ENCODE measurements at places on chromosomes 2 and 18. TPM values are rescaled to one million over a fixed set of nuclear protein-coding genes. Genes with fewer than 3 reads are reported as not detected.

Gene GPR155
- total RNA-seq, result 16.3 TPM

Gene STARD6
- total RNA-seq, result not detected

Gene PLEKHB2
- 42.9 TPM for total RNA-seq

Gene NHEJ1
- 6.4 TPM for total RNA-seq

DNA sequence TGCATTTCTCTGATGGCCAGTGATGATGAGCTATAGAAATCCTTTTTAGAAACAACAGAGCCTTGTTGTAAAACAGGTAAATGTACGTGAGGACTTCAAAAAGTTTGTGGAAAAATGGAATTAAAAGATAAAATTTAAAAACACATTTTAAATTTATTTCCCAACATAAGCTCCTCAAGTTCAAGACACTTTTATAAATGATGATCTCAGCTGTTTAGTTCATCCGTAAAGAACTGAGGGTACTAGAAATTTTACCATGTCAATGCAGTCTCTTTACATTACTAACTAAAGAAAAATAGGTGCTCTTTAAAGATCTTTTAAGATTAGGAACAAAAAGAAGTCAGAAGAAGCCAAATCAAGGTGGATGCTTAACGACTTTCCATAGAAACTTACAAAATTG lies 52.5 kb downstream of the MSH2 start:
- no peaks in the 10 kb centered on the region for H3K27me3 ChIP-seq
- peaks cover 5% of the 10 kb centered on the region for H3K36me3 ChIP-seq
- H3K4me1 ChIP-seq, result no peaks in the 10 kb centered on the region
- DNase-seq, result no peak
- H3K27ac ChIP-seq, result no peak overlapping the region

DNA sequence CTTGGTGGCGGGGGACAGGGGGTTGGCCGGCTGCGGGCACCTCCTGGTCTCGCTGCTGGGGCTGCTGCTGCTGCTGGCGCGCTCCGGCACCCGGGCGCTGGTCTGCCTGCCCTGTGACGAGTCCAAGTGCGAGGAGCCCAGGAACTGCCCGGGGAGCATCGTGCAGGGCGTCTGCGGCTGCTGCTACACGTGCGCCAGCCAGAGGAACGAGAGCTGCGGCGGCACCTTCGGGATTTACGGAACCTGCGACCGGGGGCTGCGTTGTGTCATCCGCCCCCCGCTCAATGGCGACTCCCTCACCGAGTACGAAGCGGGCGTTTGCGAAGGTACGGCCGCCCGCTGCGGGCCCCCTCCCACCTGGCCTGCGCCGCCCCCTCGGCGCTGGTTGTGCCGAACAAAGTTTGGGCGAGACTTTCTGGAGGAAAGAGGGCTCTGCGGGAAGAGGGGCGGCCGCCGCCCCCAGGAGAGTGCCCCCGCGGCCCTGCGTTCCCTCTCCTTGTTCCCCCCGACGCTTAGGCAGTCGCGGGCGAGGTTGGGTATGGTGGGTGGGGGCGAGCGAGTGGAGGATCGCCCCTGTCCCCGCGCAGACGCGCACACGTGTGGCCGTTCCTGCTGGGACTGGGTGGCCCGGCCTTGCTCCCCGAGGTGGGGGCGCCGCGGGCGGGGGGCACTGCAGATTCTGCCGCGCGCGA lies 866 bp downstream of the CRIM1 start:
- H3K36me3 ChIP-seq, result no peaks in the 10 kb centered on the region
- H3K4me1 ChIP-seq, result peaks cover 78% of the 10 kb centered on the region
- H3K4me3 ChIP-seq, result peak overlapping the region; percentile 78
- DNase-seq, result peak; percentile 54

DNA sequence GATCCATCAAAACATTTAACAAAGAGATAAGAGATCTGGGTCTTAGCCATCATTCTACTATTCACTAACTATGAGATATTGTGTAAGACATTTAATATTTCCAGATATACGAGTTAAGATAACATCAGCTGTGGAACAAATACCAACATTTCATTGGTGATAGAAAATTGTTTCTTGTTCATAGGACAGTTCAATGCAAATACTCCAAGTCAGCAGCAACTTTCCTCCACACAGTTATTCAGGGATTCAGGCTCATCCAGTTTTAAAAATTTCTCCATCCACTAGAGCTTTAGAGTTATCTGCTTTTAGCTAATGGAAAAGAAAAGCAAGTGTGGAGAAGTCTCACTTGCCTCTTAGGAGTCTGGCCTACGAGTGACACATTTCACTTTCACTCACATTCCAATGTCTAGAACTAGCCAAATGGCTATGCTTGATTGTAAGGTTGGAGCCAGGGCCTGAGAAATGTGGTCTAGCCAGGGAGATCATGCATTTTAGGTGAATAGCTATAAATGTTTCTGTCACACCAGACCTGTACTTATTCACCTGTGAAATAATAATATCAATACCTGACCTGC lies 119.3 kb upstream of the MAPRE2 start:
- H3K27ac ChIP-seq, result no peak overlapping the region
- H3K4me1 ChIP-seq, result no peaks in the 10 kb centered on the region

- no peak overlapping the region for H3K27ac ChIP-seq
- H3K27me3 ChIP-seq, result no peaks in the 10 kb centered on the region
- H3K4me3 ChIP-seq, result no peak overlapping the region
- H3K36me3 ChIP-seq, result no peaks in the 10 kb centered on the region
- no peaks in the 10 kb centered on the region for H3K4me1 ChIP-seq
These were observed 10.3 kb upstream of the CHST10 start for GRCh38 chr2:100427627-100428258.

- no peaks in the 10 kb centered on the region for H3K27me3 ChIP-seq
- no peaks in the 10 kb centered on the region for H3K4me1 ChIP-seq
- H3K4me3 ChIP-seq, result no peak overlapping the region
- DNase-seq, result no peak
- H3K27ac ChIP-seq, result no peak overlapping the region
- no peaks in the 10 kb centered on the region for H3K36me3 ChIP-seq
These were observed 339.2 kb downstream of the ARHGAP15 start for GRCh38 chr2:143468341-143468888.

GRCh38 chr18:62398291-62398690 lies 73.2 kb downstream of the TNFRSF11A start:
- no peak overlapping the region for H3K27ac ChIP-seq
- no peaks in the 10 kb centered on the region for H3K36me3 ChIP-seq
- peaks cover 4% of the 10 kb centered on the region for H3K27me3 ChIP-seq
- DNase-seq, result no peak

DNA sequence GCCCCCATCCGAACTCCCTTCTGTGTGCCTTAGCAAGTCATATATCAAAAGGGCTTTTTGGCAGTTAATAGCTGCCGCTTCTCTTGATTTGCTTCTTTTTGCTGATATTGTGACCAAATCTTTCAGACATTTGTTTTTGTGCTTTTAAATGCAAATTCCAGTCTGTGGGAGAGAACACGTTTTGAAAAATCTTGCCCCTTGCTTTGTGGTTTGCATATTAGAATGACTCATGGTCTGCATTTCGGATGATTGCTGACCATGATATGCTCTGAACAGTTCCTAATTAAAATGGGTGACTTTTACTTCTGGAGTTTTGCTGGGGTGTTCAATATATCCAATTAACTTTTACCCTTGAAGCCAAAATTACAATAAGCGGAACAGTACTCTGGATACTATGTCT lies 58.2 kb upstream of the ST6GAL2 start:
- no peaks in the 10 kb centered on the region for H3K4me1 ChIP-seq
- DNase-seq, result no peak
- no peaks in the 10 kb centered on the region for H3K36me3 ChIP-seq
- no peak overlapping the region for H3K4me3 ChIP-seq
- H3K27me3 ChIP-seq, result no peaks in the 10 kb centered on the region

DNA sequence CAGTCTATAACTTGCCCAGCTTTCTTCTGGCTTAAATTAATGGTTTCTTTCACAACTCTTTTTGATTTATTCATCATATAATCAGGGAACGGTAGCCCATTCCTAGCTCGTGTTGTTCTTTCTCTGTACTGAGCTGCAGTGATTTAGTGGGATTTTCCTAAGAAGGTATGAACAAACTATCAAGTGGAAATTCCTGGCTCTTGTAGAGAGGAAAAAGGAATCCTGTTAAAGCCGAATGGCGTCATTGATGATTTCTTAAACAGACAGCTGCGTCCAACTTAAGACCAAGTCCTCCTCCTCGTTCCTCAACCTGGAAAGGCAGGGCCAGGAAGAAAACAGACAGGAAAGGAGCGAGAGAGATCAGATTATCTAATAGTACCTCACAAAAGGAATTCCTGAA lies 69.2 kb upstream of the CABLES1 start:
- peaks cover 13% of the 10 kb centered on the region for H3K27me3 ChIP-seq
- no peak for DNase-seq
- H3K36me3 ChIP-seq, result no peaks in the 10 kb centered on the region
- no peak overlapping the region for H3K27ac ChIP-seq
- H3K4me1 ChIP-seq, result no peaks in the 10 kb centered on the region
